NCI-H524 (cell line): ENCODE measurements at places on chromosomes 7 and 10.
A peak's percentile ranks its signal among the peaks of the same experiment; 100 is the strongest.

- no peak for DNase-seq
Observed at GRCh38 chr10:37789590-37789989, 67.8 kb downstream of the ZNF248 start.

- peak; percentile 65 for DNase-seq
Observed at GRCh38 chr10:92544296-92544695, 29.6 kb downstream of the IDE start.

DNA sequence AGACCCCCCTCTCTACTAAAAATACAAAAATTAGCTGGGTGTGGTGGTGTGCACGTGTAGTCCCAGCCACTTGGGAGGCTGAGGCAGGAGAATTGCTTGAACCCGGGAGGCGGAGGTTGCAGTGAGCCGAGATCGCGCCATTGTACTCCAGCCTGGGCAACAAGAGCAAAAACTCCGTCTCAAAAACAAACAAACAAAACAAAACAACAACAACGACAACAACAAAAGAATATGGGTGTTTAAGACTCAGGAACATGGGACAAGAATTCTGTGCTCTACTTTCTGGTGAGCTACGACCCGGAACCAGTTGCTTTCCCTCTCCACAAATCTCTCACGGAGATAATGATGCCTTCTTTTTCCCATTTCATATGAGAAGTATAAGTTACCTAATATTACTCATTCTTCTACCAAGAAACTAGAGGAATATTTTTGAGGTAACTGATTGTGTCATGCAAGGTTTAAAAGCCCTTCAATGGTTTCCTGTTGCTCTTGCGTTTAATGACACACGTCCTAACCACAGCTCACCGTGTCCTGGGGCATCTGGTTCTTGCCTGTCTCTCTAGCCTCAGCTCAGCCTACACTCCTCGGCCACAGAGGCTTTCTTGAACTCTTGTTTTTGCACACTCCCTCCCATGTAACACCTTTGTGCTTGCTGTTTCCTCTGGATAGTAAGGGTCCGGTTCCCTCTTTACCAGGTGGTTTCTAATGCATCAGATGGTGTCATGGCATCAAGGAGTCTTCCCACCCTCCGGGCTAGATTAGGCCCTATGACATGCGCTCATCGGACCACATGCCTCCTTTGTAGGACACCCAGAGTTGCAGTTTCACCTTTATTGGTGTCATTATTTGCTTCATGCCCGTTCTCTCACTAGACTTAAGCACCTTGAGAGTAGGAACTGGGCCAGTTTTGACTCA lies 67.5 kb downstream of the PFKFB3 start:
- DNase-seq: no peak

- DNase-seq: no peak
Observed at GRCh38 chr10:29434111-29434510, 145.2 kb downstream of the LYZL1 start.
